ENCODE measurements at places on chromosomes 13 and 19.

DNA sequence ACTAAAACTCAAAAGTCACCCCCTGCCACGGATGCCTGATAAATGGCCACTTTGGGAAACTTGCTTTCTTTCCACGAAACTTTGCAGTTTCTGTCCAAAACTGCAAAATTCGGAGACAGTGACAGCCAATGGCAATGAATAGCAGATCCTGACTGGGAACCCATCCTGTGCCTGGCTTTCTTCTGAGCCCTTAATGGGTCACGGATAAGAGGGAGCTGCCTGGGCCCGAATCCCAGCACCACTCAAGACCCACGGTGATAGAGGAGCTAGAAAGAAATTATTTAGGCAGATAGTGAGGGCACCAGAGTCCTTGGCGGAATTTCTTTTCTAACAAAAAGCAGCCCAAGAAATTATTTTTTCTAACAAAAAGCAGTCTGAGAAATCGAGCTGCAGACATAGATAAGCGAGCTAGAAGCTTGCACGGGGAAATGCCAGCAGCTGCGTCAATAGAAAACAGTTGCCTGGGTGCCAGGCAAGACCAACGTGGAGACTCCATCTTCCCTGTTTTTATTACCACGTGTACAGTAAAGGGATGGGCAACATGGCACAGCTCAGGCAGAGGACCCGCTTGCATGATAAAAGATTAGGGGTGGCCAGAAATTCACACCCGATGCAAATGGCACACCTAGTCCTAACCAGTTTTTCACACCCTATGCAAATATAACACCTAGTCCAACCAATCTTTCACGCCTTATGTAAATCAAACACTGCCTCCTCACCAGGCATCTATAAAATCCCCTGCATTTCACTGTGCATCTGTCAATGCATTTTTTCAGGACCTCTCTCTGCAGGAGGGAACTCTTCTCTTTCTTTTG, 7.1 kb upstream of the HSH2D start:
- DNase-seq = no peak

- DNase-seq = no peak
Measured at GRCh38 chr19:20879501-20879900, 43.5 kb upstream of the ZNF85 start.

DNA sequence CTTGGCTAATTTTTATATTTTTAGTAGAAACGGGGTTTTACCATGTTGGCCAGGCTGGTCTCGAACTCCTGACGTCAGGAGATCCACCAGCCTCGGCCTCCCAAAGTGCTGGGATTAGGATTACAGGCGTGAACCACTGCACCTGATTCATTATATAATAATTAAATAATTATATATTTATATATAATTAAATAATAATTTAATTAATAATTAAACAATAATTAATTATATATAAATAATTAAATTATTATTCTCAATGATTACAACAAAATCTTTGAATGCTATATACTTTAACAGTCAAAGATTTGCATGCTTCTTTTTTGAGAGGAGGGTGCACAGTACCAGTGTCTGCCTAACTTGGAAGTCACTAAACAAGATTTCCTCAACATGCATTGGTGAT, 872.3 kb downstream of the EFNB2 start:
- DNase-seq = no peak

GRCh38 chr19:18292810-18293641, 11.6 kb upstream of the JUND start:
- DNase-seq = peak; percentile 56

GRCh38 chr13:91725646-91726045, 327.2 kb downstream of the GPC5 start:
- DNase-seq = no peak

DNA sequence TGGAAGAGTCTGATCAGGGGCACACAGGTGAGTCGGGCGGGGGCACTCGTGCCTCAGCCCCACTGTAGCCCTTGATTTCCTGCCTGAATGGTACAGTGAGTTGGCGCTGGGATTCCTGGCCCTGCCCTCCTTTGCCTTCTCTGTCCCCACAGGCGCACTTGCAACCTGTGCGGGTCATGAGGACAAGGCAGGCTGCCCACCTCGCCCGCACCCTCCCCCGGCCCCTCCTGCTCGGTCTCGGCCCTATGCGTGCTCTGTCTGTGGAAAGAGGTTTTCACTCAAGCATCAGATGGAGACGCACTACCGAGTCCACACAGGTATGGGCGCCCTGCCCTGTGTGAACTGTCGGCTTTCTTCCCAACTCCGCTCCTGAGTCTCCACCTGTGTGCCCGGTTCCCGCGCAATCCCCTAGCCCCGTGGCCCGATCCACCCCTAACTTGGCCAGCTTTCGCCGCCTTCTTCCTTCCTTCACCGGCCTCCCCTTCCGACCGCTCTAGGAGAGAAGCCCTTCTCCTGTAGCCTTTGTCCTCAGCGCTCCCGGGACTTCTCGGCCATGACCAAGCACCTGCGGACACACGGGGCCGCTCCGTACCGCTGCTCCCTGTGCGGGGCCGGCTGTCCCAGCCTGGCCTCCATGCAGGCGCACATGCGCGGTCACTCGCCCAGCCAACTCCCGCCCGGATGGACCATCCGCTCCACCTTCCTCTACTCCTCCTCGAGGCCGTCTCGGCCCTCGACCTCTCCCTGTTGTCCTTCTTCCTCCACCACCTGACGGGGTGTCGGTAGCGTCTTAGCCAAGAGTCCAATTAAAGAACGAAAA, 1.6 kb upstream of the KMT2B start:
- no peak for DNase-seq

- no peak for DNase-seq
Measured at GRCh38 chr19:35373492-35373891, 2.6 kb downstream of the GPR42 start.

- no peak for DNase-seq
Measured at GRCh38 chr19:6312018-6312417, 21.4 kb downstream of the ACER1 start.

- no peak for DNase-seq
Measured at GRCh38 chr13:106899442-106899841, 331.5 kb upstream of the ARGLU1 start.

Measured in cardiac fibroblast (primary cell).